Activated CD4-positive, alpha-beta memory T cell treated with anti-CD3 and anti-CD28 coated beads for 36 hours (primary cell): ENCODE measurements at places on chromosomes 3 and 15. TPM values are rescaled to one million over a fixed set of nuclear protein-coding genes. Genes with fewer than 3 reads are reported as not detected.

Gene KLHL40
- not detected for total RNA-seq

Gene KBTBD13
- total RNA-seq = not detected

Gene MAPKBP1
- 16.1 TPM for total RNA-seq

Gene COMMD2
- total RNA-seq = 28.4 TPM

Gene ZBED2
- total RNA-seq = 610 TPM

Gene LRTM1
- total RNA-seq = not detected

Gene TTLL3
- 49.6 TPM for total RNA-seq

Gene ZCWPW2
- 0.39 TPM for total RNA-seq

DNA sequence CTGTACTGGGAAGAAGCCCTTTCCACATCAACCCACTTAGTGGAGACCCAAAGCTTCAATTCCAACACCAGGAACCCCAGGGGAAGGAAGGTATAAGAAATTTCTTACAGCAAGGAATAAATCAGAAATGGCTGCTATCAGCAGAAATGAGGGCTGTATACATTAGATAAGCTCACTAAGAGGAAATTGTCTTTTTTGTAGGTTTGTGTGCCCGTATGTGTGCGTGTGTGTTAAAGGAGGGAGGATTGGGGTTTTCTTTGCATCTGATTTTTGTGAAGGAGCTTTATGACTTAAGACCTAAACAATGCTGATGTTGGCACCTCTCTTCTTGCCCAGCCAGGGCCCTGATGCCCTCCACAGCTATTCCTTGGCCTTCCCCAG, 18.6 kb downstream of the ARRDC4 start:
- no peak overlapping the region for H3K27ac ChIP-seq
- no peaks in the 10 kb centered on the region for H3K36me3 ChIP-seq
- no peak overlapping the region for H3K4me3 ChIP-seq
- H3K4me1 ChIP-seq = peaks cover 5% of the 10 kb centered on the region
- DNase-seq = no peak
- H3K27me3 ChIP-seq = no peaks in the 10 kb centered on the region

GRCh38 chr15:72011302-72011942, 106.5 kb downstream of the MYO9A start:
- H3K4me3 ChIP-seq = no peak overlapping the region
- no peaks in the 10 kb centered on the region for H3K27me3 ChIP-seq
- no peak overlapping the region for H3K27ac ChIP-seq
- DNase-seq = no peak
- peaks cover 4% of the 10 kb centered on the region for H3K4me1 ChIP-seq
- peaks cover 13% of the 10 kb centered on the region for H3K36me3 ChIP-seq

GRCh38 chr15:36075333-36075732, 504.1 kb upstream of the CDIN1 start:
- DNase-seq = no peak
- H3K27me3 ChIP-seq = no peaks in the 10 kb centered on the region
- H3K27ac ChIP-seq = no peak overlapping the region
- no peaks in the 10 kb centered on the region for H3K36me3 ChIP-seq

DNA sequence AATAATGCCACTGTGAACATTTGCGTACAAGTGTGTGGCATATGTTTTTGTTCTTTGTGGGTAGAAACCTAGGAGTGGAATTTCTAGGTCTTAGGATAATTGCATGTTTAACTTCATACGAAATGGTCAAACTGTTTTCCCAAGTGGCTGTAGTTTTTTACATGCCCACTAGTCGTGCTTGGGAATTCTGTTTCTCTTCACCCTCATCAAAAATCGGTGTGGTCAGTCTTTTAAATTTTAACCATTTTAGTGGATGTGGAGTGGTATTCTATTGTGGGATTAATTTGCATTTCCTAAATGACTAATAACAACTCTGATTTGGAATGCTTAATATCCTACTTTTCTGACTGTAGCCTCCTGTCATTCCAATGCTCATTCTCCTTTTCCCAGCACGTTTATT, 27.6 kb downstream of the ZFAND6 start:
- no peaks in the 10 kb centered on the region for H3K27me3 ChIP-seq
- H3K27ac ChIP-seq = no peak overlapping the region
- H3K36me3 ChIP-seq = peaks cover 3% of the 10 kb centered on the region
- H3K4me1 ChIP-seq = peaks cover 18% of the 10 kb centered on the region

DNA sequence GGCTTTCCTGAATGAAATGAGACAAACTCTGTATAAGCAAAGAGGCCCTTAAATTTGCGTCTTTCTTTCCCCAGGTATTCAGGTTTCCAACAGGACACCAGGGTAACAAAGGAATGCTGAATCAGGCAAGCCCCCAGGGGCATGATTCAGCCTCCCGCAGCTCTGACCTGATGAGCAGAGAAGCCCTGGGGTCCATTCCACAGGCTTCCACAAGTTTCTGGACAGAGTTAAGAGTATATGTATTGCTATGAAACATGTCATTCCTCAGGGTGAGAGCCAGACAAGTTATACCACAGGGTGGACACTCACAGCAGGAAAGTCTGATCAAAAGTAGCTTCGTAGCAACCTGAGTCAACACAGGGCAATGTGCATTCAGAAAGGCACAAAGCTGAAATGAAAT, 68.1 kb upstream of the CTNNB1 start:
- no peak overlapping the region for H3K4me3 ChIP-seq
- H3K27ac ChIP-seq = no peak overlapping the region
- H3K4me1 ChIP-seq = no peaks in the 10 kb centered on the region

DNA sequence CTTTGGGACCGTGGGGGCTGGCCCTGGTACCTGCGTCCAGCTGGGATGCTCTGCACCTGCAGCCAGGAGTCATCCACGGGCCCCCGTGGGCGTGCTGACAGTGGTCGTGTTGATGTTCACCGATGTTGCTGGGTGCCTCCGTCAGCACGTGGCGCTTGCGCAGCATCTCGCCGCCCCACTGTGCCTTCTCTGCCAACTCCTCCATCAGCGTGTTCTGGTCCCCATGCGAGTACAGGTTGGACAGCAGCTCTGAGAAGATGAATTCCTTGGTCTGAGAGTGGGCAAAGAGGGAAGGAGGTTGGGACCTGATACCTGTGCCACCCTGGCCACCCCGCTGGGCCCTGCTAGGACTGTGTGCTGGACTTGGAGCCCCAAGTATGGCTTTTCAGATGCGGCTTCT, 61.4 kb downstream of the ADAMTS7 start:
- no peaks in the 10 kb centered on the region for H3K36me3 ChIP-seq
- DNase-seq = no peak
- H3K27me3 ChIP-seq = no peaks in the 10 kb centered on the region
- H3K4me3 ChIP-seq = no peak overlapping the region

GRCh38 chr3:30343861-30344260, 262.5 kb upstream of the TGFBR2 start:
- H3K27me3 ChIP-seq = no peaks in the 10 kb centered on the region
- no peaks in the 10 kb centered on the region for H3K36me3 ChIP-seq
- H3K4me1 ChIP-seq = peaks cover 58% of the 10 kb centered on the region
- no peak overlapping the region for H3K4me3 ChIP-seq
- no peak for DNase-seq

DNA sequence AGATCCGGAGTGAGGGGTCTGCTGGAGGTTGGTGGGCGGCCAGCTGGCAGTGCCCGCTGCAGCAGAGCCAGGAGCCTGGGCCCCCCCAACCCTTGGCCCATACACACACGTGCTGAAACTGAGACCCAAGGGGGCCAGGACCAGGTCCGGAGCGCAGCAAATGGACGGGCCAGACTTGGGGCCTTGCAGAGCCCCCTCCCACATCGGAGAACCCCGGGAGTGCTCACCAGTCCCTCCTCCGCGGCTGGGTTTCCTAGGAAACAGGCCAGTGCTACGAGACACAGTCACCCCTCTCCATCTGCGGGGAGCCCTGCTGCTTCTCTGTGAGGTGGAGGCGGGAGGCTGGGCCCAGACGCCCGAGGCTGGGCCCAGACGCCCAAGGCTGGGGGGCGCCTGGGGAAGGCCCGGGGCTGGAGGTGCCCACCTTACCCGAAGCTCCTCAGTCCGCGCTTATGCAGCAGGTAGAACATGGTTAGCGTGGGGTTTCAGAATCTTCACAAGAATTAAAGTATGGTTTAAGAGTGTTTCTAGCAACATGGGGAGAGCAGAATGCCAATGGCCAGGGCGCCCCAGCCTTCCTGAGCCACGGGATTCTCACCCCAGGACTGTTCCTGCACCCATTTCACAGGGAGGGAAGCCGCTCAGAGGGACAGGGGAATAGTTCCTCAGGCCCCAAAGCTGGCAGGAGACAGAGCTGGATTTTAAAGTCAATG, 135.0 kb upstream of the PRR20G start:
- no peaks in the 10 kb centered on the region for H3K4me1 ChIP-seq
- H3K27me3 ChIP-seq = peaks cover 23% of the 10 kb centered on the region
- no peaks in the 10 kb centered on the region for H3K36me3 ChIP-seq

GRCh38 chr3:125683067-125683829, 88.0 kb upstream of the OSBPL11 start:
- no peaks in the 10 kb centered on the region for H3K36me3 ChIP-seq
- peaks cover 9% of the 10 kb centered on the region for H3K27me3 ChIP-seq
- no peak for DNase-seq
- H3K27ac ChIP-seq = no peak overlapping the region
- H3K4me3 ChIP-seq = no peak overlapping the region

DNA sequence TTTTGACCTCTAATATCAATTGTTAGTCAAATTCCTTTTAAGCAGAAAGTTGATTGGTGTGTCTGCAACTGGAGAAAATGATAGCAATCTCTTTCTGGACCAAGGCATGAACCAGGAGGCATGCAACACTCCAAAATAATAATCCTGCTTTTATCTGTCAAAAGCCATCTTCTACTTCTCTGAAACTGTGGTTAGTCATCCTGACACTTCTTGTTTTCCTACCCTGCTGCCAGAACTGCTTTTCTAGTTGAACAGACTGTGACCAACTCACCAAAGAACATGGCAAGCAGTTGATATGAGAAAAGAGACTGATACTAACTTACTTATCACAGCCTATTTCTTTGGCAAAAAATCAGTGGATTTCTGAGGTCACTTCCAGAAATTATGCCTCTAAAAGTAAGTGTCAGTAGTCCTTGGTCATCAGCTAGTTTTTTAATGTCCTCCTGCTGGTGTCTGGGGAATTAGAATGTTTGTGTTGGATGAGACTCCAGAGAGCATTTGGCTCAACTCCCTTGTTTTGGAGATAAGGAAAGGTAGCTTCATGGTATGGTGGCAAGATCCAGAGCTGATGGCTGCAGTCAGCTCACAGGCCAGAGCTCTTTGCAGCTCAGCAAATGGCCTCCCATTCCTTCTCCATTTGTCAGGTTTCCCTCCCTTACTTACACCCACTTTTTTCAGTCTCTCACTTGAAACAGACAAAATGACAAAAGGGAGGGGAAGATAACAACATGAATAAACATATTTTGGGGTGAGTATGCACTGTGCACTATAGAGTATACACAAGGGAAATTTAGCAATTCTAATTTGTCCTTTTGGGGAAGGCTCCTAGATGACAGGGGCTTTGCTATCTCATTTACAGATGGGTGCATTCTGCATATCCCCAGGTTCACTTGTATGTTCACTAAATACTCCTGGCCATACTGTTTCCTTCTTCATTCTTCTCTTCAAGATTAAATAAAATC, 7.0 kb downstream of the CRYGS start:
- H3K27ac ChIP-seq = peak overlapping the region; percentile 82
- no peaks in the 10 kb centered on the region for H3K27me3 ChIP-seq
- H3K4me1 ChIP-seq = peaks cover 89% of the 10 kb centered on the region
- H3K4me3 ChIP-seq = no peak overlapping the region
- H3K36me3 ChIP-seq = peaks cover 5% of the 10 kb centered on the region

DNA sequence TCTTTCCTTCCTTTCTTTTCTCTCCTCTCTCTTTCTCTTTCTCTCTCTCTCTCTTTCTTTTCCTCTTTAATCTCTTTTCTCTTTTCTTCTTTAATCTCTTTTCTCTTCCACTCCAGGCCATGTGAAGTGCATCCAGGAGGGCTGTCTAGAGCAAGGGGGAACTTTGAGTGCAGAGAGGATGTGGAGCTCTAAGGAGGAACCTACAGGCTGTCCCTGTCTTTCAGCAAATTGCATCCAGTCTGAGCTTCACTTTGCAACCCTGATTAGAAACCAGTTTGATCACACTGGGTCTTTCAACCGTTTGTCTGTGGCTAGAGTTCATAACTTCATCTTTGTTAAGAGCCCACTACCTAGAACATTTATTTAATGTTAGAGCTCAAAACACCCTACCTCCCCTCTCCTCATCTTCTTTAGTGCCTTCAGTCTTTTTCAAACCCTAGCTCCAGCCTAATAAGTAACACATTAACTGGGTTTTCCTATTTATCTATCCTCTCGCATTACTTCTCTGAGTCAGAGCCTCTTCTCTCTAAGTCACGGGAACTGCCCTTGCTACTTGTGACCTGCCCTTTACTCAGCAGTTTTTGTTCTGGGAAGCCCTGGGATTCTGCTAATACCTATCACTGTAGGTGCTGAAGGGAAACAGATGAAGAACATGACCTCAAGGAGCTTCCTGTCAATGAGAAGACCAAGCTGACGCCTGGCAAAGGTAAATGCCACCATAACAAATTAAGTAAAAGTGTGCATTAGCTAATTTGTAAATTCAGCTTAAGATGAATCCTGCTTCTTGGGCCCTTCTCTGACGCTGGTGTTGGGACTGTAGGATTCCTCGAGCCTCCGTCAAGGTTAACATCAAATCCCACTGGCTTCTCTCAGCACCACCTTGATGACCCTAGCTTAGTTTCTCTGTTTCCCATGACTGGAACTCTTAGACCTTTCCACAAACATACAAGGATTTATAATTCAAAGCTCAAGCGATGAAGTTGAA, at the start of gene GCNT3:
TSS of gene GCNT3 (plus strand) at position 508 of the 985 bp plus-strand sequence. CDS start 6,456 bp downstream, outside the sequence.
- DNase-seq = no peak
- peaks cover 2% of the 10 kb centered on the region for H3K4me1 ChIP-seq
- H3K36me3 ChIP-seq = no peaks in the 10 kb centered on the region
- H3K4me3 ChIP-seq = no peak within 1 kb of the TSS

DNA sequence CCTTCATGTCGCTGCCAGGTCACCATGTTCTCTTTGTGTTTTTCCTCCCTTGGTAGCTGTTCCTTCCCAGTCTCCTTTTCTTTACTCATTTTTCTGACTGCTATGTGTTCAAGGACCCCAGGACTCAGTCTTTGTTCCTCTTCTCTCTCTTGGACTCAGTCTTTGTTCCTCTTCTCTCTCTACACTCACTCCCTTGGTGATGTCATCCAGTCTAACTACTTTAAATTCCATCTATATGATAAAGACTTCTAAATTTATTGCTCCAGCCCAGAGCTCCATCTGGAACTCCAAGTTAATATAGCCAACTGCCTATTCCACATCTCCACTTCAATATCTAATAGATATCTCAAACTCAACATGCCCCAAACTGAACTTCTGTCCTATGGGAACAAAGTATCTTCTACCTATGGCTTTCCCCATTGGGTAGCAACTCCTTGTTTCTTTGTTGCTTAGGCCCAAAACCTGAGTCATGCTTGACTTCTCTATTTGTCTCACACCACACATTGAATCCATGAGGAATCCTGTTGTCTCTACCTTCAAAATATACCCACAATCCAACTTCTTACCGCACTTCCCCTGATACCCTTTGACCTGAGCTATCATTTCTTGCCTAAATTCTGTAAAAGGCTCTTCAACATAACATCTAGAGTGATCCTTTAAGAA, 4.9 kb upstream of the DYNC1LI1 start:
- peaks cover 17% of the 10 kb centered on the region for H3K4me1 ChIP-seq
- no peaks in the 10 kb centered on the region for H3K27me3 ChIP-seq
- H3K27ac ChIP-seq = no peak overlapping the region
- no peak for DNase-seq

DNA sequence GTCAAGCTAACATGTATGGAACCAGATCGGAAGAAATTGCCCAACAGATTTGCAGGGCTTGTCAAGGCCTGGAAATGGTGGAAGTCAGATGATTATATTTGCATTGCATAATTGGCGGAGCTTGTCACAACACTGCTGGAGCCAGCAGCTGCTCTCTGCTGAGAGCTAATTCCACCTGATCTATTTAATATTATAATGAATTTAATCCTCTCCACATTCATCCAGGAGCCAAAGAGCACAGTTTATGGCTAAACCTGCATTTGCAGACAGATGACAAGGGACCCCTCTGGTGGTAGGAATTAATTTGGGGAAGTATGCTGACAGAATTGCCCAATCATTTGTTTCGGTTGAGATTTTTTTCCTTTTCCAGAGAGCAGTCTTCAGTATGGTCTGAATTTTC, 730.2 kb downstream of the TUSC7 start:
- H3K36me3 ChIP-seq = no peaks in the 10 kb centered on the region
- no peak overlapping the region for H3K4me3 ChIP-seq
- H3K4me1 ChIP-seq = no peaks in the 10 kb centered on the region
- no peaks in the 10 kb centered on the region for H3K27me3 ChIP-seq
